ENCODE measurements at places on chromosomes 5 and 9.

DNA sequence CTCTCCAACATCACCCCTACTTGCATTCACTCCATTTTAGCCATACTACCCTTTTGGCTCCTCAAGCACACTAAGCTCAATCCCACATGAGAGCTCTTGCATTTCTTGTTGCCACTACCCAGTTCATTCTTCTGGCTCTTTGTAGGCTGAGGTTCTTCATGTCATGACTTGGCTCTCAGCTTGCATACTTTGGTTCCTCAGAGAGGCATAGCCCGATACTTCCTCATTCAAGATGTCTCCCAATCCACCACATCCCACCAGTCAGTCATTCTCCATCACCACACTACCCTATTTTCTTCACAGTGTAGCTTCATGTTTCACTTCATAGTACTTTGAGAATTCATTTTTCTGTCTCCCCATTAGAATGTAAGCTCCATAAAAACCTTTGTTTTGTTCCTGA is 116.7 kb downstream of the NR6A1 start:
- DNase-seq = no peak

GRCh38 chr5:142287096-142287972 is 37.5 kb downstream of the SPRY4 start:
- DNase-seq = no peak

DNA sequence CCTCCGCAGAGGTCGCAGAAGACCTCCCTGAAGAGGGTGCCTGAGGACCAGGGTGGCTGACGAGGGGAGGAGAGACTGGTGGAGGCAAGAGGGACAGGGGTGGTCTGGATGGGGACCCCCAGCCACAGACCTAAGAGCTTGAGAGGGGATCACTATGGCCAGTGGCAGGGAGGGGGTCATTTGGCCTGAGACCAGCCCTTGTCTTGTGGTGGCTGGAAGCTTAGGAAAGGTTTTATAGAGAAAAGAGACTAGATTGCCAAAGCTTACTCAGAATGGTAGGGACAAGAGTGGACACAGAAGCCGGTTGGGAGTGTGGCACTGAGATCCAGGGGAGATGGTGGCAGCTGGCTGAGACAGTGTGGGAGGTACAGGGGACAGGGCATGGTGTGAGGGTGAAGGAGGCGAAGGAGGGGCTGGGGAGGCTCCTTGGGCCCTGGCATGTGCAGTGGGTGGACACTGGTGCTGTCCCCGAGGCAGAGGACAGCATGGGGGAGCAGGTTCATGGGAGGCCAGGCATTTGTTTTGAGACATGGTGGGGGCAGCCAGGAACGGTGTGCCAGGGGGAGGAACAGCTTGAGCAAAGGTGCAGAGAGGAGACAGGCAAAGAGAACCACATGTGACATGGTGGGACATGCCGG is 123.0 kb downstream of the C9orf50 start:
- DNase-seq = no peak

GRCh38 chr5:17024686-17025180 is 88.6 kb upstream of the MYO10 start:
- no peak for DNase-seq

DNA sequence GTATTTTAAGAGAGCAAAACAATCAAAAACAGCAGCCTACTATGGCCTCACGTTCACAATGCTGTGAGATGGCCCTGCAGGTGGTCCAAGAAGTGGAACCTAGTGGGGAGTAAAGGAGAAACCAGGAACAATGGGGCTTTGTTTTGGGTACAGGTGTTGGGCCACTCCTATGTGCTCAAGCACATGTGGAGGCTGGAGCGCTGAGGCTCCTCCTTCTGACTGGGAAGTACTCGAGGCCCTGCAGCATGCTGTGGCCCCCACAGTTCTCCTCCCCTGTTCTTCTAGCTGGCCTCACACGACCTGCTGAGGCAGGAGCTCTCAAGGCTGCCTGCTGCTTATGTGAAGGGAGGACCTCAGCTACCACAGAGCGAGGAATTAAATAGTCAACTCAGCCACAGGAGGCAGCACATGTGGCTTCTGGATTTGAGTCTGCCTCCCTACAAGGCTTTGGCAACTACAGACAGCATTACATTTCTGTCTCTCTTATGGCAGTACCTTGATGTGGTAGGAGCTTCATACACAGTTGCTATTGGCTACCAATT is 482.3 kb downstream of the SPOCK1 start:
- no peak for DNase-seq

GRCh38 chr5:116359592-116359991 is 215.0 kb downstream of the SEMA6A start:
- no peak for DNase-seq

GRCh38 chr5:163915481-163915961 is 410.1 kb downstream of the MAT2B start:
- no peak for DNase-seq

GRCh38 chr9:121220996-121221663 is 19.5 kb upstream of the RAB14 start:
- no peak for DNase-seq

DNA sequence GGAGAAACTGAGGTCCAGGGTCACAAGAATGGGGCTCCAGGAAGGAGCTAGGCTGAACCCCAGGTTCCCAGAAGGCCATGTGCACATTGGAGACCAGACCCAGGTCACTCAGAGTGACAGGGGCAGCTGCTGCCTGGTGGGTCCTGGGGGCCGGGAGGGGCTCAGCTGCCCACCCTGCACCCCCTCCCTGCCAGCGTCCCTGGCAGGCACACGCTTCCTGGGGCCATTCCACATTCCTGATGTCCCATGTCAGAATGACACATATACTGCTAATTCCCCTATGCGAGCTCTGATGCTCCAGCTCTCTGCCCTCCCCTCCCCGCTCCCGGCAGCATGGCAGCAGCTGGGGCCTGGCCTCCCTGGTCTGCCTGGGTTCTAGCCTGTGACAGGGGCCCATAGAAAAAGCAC is 14.0 kb downstream of the FGFR4 start:
- DNase-seq = no peak

Measured in breast epithelium (tissue), 4 donors.